ENCODE measurements at places on chromosomes 4 and X. TPM values are rescaled to one million over a fixed set of nuclear protein-coding genes. Genes with fewer than 3 reads are reported as not detected.

DNA sequence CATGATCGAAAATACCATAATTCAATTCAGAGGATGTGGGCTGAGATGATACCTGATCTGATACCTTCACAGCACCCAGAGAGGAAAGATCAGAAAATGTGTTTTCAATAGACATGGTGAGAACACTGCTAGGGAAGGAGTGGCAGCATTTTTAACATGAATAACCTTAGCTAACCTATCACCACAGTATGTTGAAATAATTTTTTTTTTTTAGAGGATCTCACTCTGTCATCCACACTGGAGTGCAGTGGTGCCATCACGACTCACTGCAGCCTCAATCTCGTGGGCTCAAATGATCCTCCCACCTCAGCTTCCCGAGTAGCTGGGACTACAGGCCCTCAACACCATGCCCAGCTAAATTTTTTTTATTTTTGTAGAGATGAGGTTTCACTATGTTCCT lies 90.5 kb upstream of the RAPGEF2 start:
- DNase-seq: no peak

TEX13D gene
- 0.32 TPM for total RNA-seq

DNA sequence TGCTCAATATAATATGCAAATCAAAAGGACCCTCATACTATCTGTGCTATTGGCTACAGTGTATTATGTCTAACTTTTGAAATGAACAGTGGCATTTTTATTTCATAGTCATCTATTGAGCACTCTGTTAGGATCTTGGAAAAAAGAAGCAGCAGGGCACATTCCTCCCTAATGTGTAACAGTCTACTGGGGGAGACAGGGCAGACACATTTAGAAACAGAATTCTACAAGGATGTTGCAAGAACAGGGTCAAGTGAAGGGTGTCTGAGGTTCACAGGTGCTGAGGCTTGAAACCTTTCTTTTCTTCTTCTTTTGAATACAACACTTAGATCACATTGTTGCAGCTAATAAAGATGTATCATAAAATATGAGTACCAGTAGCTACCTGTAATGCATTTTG lies 129.7 kb upstream of the SLC4A4 start:
- no peak for DNase-seq

DNA sequence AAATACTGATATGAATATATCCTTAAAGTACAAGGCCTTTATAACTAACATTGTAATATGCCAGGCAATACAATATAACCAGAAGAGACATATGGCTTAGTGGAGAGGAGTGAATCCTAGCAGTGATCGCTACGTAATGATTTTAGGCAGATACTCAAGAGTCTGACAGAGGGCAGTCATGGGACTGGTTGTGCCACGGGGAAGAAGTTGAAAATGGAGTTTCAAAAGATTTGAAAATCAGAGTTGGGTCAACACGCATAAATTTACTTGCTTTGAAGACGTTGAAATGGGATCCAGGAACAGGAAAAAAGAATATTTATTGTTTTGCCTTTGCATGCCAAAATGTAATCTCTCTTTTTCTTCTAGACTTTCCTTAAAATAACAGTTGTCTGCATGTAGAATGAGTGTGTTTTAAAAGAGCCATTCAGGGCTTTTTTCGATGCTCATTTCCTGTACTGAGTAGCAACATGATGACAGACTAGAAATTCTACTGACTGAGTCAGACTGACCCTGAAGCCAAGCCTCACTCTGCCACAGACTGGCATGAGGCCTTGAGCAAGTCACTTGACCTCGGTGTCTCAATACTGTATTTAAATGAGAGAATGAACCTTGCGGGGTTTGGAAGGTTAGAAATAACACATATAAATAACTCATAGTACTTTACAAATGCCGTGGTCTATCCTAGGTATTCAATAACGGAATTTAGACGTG lies 8.1 kb upstream of the SMS start:
- no peak for DNase-seq

XAGE1A gene
- not detected for total RNA-seq

TMEM33 gene
- 34.8 TPM for total RNA-seq

BTC gene
- 54.8 TPM for total RNA-seq

DNA sequence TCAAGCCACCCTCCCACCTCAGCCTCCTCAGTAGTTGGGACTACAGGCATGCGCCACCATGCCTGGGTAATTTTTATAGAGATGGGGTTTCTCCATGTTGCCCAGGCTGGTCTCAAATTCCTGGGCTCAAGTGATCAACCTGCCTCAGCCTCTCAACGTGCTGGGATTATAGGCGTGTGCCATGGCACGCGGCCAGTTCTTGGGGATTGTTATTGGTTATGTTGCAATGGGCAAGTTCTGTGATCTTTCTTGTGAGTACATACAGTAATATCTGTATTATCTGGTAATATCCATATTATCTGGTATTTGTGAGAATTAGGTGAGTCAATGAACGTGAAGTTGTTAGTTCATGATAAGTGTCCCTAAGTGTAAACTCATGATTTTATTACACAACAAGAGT lies 90.3 kb upstream of the TBL1X start:
- no peak for DNase-seq

REPS2 gene
- 37.5 TPM for total RNA-seq

- DNase-seq: no peak
Measured at GRCh38 chrX:131063613-131064012, 5.5 kb downstream of the ARHGAP36 start.

CSN1S1 gene
- total RNA-seq: not detected

NONO gene
- 237 TPM for total RNA-seq

- peak; percentile 94 for DNase-seq
Measured at GRCh38 chr4:1209821-1210220, 37.4 kb upstream of the SPON2 start.

- no peak for DNase-seq
Measured at GRCh38 chr4:176340871-176341685, 21.3 kb downstream of the SPCS3 start.

- DNase-seq: peak; percentile 10
Measured at GRCh38 chr4:185792384-185793115, 19.4 kb downstream of the SORBS2 start.

DNA sequence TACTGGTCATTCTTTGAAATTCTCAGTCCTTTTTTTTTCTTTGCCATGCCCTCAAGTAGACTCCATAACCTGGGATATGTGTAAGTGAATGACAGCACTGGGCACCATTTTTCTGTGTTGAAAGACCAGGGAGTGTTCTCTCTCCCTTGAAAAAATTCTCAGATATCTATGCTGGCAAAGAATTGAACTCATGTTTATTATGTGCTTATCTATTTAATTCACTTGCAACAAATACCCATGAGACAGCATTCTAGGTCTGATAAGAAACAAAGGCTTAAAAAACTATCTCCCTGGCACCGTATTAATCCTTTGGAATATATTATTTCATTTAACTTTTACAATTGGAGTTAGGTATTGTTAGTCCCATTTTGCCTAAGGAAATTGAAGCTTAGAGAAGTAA lies 36.7 kb downstream of the LARP7 start:
- peak; percentile 24 for DNase-seq

All from esophagus muscularis mucosa (tissue), 4 donors.